ENCODE measurements at places on chromosomes 1 and 21. TPM values are rescaled to one million over a fixed set of nuclear protein-coding genes. Genes with fewer than 3 reads are reported as not detected.

PEAR1 gene
- 0.20 TPM for total RNA-seq

DYNLT5 gene
- total RNA-seq = not detected

FLG gene
- not detected for total RNA-seq

FMOD gene
- 2.5 TPM for total RNA-seq

LENEP gene
- 0.84 TPM for total RNA-seq

GFI1 gene
- 0.17 TPM for total RNA-seq

OR2M3 gene
- total RNA-seq = not detected

LRRC38 gene
- total RNA-seq = not detected

RIT1 gene
- total RNA-seq = 28.3 TPM

ANXA9 gene
- 3.5 TPM for total RNA-seq

KAZN gene
- total RNA-seq = 12.9 TPM

CLCA2 gene
- total RNA-seq = not detected

SLAMF8 gene
- total RNA-seq = not detected

IL24 gene
- not detected for total RNA-seq
